Thyroid gland (tissue), 4 donors: ENCODE measurements at places on chromosomes 3 and 15.
A peak's percentile ranks its signal among the peaks of the same experiment; 100 is the strongest.

GRCh38 chr3:84066915-84067314 is 891.9 kb upstream of the CADM2 start:
- DNase-seq, result no peak

DNA sequence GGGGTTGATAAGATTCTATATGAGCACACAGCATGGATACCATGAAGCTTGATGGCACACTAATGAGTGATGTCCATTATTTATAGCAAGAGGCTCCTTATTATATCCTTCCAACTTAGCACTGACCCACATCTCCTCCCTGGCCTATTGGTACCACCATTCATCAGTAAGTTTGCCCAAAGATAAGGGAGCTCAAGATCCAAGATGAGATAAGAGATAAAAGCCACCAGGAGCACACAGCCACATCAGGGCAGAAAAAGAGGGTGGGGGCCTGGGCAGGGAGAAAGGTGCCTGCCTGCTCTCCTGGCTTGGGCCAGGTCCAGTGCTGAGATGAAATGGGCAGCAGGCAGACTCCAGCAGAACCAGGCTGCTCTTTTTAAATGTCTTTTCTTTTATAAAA is 4.4 kb upstream of the PPP1R14D start:
- no peak for DNase-seq

- DNase-seq, result no peak
These were observed 125.5 kb downstream of the RBMS3 start for GRCh38 chr3:29406291-29406832.

- DNase-seq, result no peak
These were observed 18.7 kb downstream of the ARL8B start for GRCh38 chr3:5140839-5141238.

DNA sequence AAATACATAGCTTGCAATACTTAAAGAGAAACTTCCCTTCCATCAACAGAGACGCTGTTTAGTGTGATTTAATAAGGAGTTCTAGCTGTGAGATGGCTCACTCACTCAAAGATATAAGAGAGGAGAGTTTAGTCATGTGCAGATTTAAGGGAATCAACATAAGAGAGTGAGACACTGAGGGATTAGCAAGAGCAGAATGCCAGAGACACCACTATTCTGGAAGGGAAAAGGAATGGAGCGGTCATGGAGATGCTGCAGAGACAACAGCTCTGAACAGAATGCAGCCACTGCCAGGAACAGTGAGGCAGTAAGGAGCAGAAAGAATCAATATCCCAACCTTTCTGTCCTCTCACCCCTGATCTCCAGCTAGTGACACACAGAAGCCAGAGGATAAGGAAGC is 248.8 kb downstream of the MBNL1 start:
- no peak for DNase-seq

DNA sequence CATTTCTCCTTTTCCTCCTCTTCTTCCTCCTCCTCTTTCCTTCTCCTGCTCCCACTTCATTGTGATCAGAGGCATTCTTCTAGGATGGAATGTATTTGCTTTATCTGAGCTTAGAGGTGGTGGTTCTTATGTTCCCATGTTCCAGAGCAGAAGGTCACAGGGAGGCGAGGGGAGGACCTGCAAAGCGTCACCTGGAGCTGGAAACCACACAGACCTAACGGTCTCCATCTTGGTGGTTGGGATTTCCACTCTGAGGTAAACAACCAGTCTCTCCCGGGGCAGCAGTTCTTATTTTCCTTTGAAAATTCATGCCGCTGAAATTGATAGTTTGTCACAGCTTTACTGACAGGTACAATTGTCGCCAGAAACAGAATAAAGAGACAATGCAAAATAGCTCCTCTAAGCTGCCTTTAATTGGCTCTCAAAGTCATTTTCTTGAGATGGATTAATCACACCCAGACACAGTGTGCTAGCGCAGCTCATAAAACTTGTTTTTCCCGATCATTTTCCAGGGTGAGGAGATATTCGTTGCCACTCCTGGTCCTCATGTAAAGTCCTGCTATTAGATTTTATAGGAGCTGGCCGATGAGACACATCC is 16.9 kb upstream of the AGBL1 start:
- no peak for DNase-seq

- no peak for DNase-seq
These were observed 13.0 kb downstream of the GP5 start for GRCh38 chr3:194386066-194386465.

GRCh38 chr3:23162934-23163333 is 40.2 kb upstream of the UBE2E2 start:
- peak; percentile 13 for DNase-seq

DNA sequence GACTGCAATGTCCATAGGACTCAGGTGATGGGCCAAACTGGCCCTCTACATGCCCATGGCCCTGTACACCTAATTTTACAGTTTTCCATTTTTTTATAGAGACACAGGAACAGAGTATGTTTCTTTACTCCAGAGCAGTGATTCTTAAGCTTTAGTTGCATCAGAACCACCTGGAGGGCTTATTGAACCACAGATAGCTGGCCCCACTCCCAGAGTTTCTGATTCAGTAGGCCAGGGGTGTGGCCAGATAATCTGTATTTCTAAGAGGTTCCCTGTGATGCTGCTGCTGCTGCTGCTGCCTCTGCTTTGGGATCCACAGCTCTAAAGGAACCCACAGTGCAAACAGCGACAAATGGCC is 5.1 kb downstream of the RBP1 start:
- DNase-seq, result peak; percentile 78

DNA sequence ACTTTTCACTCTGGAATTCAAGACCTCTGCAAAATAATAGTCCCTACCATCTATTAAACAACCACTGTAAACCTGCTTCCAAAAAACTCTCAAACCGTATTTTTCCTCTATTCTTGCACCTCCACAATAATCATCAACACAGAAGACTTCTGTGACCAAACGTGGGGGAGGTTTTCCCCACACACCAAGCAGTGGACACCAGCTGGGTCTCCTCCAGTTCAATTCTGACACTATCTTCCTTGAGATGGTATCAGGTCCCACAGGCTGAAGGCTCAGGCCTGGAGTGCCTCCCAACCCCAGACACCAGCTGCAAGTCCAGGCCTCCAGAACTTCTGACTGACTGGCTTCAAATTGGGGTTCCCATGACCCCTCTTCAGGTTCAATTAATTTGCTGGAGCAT is 89.6 kb upstream of the RAP2B start:
- no peak for DNase-seq

DNA sequence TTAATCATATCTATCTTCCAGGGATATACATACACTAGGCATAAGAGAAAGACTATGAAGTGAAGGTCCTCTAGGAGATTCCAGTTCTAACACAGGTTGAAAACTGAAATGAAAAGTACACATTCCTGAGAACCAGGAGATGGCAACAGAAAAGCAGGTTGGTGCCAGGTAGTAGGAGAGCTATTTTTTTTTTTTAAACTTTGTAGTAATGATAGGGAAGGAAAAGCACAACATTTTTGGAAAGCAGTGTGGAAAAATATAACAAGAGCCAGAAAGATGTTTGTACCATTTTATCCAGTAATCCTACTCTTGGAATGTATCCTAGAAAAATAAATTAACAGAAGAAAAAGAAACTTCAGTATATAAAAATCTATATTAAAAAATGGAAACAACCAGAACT is 189.9 kb downstream of the DTWD1 start:
- DNase-seq, result peak; percentile 2

DNA sequence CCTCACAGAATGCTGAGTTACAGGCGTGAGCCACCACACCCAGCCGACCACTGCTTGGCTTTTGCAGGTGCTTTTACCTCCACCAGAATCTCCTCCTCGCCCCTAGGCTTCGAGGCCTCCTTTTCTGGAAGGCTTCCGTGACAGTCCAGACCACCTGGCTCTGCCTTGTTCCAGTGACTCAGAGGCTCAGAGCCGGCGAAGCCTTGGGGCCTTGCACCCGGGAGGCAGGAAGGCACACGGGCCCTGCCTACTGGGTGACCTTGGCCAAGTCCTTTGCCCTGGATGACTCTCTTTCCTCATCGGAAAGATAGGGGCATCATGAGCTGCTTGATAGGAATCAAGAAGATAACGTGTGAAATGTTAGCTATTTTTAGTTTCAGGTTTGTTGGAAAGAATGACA is 31.3 kb upstream of the FURIN start:
- DNase-seq, result no peak

- peak; percentile 94 for DNase-seq
These were observed 589 bp downstream of the ANAPC13 start for GRCh38 chr3:134485075-134485717.

DNA sequence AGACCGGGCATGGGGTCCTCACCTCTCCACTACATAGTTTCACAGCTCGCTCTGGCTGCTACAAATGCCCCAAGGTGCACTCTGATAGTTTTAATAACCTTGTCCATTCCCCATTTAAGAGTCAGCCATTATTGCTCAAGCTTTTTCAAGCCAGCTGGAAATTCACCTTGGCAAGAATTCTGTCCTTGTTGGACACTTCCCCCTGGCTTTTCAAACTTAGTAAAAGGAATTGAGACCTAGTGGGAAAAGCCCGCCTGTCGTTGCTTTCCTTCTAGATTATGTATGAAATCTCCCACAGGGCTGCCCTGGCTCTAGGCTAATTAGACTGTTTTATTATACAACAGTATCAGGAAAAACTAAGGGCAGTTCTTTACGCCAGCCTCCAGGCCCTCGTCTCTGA is 293.7 kb upstream of the GADL1 start:
- no peak for DNase-seq

- no peak for DNase-seq
These were observed 170.3 kb downstream of the MOBP start for GRCh38 chr3:39637807-39638206.

DNA sequence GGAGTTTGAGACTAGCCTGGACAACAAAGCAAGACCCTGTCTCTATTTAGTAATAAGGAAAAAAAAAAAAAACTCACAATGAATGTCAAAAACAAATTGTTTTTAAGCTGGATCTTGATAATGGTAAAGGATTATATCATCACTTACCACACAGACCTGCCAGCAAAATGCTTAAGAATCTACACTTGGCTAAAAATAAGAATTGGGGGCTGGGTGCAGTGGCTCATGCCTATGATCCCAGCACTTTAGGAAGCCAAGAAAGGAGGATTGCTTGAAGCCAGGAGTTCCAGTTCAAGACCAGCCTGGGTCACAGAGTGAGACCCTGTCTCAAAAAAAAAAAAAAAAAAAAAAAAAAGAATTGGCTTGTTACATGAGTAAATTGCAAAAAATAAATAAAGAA is 31.0 kb downstream of the ACAP2 start:
- DNase-seq, result peak; percentile 6

- no peak for DNase-seq
These were observed 10.2 kb upstream of the KPNA4 start for GRCh38 chr3:160575589-160575988.

DNA sequence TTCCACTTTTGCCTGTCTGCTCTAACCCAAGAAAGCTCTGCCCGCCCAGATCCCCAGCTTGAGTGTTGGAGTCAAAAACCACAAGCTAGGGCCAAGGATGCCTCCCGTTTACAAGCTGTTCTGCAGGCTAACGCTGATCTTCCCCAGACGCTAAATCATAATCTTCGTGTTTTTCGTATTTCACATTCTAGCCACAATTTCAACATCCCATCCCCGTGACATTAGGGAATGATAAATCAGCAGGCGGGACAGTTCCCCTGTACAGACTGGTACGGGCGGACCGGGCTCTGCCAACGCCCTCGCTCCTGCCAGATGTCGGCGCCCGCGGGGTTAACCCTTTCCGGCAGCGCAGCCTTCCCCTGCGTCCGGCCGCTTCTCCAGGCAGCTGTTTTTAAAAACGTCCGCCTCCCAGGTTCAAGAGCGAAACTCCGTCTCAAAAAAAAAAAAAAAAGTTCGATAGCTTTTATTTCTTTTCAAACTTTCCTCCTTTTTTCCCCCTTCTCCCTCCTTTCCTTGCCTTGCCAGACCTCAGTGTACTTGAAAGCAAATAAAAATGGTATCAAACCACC is 81.0 kb upstream of the BNC1 start:
- DNase-seq, result no peak

GRCh38 chr3:67000009-67000408 is 1.9 kb downstream of the KBTBD8 start:
- DNase-seq, result no peak

- DNase-seq, result no peak
These were observed 132.6 kb downstream of the PLD1 start for GRCh38 chr3:171677706-171678105.

DNA sequence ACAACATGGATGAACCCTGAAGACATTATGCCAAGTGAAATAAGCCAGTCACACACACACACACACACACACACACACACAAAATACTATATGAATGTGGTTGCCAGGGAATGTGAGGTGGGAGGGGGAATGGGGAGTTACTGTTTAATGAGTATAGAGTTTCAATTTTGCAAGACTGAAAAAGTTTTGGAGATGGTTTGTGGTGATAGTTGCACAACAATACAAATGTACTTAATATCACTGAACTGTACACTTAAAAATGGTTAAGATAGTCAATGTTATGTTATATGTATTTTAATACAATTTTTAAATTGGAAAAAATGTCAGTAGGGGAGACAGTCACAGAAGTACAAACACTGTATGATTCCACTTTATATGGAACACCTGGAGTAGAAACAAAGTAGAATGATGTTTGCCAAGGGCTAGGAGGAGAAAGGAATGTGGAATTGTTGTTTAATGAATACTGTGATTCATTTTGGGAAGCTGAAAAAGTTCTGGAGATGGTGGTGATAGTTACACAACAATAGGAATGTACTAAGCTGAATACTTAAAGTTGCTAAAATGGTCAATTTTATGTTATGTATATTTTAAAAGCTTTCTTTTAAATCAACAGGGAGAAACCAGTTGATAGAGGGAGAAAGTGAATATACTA is 76.6 kb downstream of the RPL39L start:
- DNase-seq, result no peak

DNA sequence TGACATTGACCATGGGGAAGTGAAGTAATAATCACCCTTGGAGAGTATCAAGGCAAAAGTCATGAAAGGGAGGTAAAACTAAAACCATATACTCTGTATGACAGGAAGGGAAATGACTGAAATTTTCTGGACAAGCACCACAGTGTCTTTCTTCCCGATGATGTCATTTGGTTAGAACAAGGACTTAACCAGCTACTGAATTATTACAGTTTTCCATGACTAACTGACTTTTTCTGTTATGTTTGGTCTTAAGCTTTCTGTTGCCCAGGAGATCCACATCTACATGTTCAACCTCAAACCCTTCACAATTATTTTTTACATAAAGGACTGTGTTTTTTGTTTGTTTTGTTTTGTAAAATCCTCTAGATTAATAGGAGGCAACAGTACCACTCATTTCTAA is 191.9 kb upstream of the IL12A start:
- no peak for DNase-seq

DNA sequence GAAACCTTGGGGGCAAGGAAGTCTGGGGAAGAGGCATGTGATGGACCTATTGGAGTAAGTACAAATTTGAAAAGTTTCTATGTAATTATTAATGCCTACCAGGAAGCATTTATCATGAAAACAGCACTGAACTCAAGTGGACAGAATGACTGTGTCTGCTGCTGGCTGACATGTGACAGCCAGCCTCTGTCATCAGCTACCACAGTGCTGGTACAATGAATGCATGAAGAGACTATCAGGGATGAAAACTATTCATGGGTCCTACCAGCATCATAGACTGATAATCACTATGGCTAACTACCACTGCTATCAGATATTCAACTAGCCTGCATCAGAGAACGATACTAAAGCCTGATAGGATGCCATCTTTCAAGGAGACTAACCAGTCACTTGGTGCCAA is 193.5 kb downstream of the RAP2B start:
- DNase-seq, result no peak
